Stimulated activated CD4-positive, alpha-beta T cell treated with anti-CD3 and anti-CD28 coated beads, TNF-alpha, amount 100 ng/mL, for 4 hours (primary cell): ENCODE measurements at places on chromosomes 3 and 15.
A peak's percentile ranks its signal among the peaks of the same experiment; 100 is the strongest.

DNA sequence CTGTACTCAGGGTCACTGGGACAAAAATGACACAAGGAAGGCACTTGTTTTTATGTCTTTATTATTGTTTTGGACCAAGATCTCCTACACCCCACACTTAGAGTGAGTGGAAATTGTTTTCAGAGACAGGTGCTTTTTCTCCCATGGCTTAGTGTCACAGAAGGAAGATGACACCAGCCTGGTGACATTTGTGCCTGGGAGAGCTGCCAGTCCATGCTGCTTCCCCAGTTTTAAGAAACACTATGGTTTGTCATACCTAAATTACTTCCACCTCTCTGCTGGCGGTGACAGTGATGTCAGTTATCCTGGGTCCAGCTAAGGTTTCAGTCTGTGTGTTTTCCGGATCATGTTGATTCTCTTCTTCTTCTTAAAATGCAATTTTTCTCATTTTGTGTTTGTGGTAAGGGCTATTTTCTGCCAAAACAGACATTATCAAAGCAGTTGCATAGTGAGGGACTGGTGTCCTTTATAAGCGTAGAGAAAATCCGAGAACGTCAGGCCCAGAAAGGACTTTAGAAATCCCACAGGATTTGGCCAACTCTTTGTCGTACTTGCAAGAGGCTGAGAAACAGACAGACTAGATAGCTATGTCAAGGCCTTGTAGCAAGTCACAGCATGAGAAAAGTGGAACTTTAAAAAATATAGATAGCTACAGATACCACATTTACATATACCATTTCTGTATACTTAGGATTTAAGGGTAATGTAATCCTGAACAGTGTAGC is 149.5 kb downstream of the TP63 start:
- no peak for DNase-seq

- DNase-seq: no peak
Measured at GRCh38 chr3:194497799-194498575, 11.2 kb upstream of the ATP13A3 start.

DNA sequence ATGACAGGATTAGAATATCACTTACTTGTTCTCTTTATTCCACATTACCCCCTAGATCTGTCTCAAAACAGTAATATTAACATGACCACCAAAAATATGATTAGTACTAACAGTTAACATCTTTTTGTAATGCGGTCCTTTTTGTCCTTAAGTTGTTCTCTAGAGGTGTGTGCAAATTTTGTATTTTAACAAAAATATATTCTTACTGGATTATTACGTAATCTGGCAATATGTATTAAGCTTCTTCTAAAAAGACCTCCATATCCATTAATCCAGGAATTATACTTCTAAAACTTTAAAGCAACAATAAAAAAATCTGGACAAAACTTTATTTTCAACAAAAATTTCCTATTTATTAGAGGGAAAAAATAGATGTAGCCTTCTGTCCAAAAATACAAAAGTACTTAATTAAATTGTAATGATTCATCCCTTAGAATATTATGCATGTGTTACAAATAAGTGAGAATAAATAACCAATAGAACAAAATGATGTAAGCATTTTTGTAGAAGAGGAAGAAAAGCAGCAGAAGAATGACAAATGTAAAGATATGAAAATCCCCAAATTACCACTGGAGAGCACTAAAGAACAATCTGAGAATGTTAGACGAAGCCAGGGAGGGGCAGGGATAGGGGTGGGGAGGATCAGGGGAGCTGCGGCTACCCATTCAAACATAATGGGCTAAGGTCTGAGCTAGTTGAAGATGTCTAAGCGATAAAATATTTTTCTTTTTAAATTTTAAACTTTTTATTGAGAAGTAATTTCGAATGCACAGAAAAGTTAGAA is 945.6 kb downstream of the MCTP2 start:
- DNase-seq: no peak

DNA sequence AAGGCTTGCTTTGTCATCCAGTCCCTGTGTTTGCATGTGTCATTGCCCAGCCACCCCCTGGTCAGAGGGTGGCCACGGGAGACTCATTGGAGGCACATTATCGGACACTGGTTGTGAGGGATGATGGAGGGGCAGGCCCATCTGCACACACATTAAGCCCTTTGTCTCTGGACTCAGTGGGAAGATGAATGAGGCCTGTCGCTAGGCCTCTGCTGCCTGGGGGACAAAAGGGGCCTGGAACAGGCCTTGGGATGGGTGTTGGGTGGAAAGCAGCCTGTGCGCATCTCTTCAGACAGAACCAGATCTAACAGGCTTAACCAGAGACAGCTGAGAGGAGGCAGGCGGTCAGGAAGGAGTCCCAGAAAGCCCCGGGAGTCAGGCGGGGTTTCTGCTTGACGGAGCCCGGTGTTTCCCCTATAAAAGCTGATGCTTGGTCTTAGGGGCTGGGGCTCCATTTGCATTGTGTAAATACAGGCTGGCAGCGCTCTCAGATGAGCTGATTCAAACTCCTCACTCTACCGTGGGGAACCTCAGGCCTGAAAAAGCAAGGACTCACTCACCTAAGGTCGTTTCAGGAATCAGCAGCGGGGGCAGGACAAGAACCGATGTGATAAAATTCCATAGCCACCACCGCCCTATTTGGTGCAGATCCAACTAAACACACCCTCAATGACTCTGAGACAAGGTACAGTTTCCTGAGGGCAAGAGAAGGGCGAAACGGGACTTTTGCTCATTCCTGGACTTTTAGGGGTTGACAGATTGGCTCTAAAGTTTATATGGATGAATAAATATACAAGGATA is 17.1 kb upstream of the SKIC8 start:
- DNase-seq: no peak

GRCh38 chr3:135929670-135930069 is 35.9 kb upstream of the PPP2R3A start:
- DNase-seq: no peak

DNA sequence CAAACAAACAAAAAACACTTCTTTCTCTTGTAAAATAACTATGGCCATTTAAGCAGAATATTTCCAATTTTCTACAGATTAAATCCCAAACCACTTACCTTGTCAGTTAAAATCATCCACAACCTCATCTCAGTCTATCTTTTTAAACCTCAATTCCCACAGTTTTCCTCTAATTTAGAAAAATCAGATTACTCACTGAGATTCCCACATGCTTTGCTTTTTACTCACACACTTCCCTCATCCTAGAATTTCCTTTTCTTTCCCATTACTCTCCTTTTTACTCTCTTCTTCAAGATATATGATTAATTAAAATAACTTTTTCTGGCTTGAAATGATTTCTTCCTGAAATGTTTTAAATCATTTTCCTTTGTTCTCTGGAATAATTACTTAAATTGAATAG is 790.7 kb downstream of the ROBO1 start:
- DNase-seq: no peak

DNA sequence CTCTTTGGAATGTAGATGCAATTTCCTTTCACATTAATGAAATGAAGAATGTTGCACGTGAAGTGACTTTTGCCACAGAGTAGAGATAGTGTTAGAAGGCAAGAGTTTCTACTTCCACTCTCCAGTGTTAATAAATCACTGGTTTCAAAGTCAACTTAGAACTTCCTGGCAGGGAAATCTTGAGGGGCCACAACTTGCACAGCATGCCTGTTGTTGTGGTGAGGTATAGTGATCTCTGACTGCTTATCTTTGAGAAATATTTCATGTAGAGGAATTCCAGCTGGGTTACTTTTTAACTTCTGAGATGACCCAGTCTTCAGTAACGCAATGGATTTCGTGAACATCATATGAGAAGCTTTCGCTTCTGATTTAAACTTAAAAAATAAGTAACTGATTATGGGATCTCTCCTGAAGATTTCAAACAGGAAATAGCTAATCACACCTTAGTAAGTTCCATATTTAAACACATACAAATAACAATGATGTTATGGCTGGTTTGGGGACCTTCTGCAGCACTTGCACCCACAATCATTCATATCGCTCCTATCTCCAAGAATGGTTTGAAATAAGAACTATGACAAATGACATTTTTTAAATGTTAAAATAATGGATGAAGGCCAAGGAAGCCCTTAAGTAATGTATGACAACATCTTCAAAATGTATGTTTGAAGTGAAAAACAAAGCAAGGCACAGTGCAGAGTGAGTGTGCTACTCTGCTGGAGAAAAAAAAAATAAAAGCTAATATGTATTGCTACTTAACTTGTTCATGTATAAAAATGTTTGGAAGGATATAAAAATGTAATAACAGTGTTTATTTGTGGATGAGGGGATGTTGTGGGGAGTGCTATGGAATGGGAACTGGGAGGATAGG is 726.5 kb upstream of the NECTIN3 start:
- no peak for DNase-seq

DNA sequence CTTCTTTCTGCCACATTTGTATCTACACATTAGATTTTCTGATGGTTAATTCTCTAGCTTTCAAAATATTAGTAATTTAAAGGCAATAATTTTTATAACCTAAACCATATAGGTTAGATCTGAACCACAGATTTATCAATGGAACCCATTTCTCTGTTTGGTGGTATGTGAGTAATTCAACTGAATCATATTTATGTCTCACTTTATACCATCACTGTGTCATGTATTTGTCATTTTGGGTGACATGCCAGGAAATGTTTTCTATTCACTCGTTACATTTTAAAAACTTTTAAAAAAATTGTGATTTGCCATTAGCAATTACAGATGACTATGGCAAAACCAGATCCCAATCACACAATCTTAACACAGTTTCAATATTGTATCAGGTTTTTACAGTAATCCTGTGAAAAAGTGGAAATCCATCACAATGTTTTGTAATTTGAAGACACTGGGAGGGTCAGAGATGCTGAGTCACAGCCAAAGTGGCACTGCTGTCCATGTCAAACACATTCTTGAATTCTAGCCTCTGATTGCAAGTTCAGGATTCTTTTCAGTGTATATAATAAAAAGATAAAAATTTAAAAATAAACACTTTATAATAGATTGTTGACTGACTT is 356.0 kb upstream of the RBMS3 start:
- no peak for DNase-seq

DNA sequence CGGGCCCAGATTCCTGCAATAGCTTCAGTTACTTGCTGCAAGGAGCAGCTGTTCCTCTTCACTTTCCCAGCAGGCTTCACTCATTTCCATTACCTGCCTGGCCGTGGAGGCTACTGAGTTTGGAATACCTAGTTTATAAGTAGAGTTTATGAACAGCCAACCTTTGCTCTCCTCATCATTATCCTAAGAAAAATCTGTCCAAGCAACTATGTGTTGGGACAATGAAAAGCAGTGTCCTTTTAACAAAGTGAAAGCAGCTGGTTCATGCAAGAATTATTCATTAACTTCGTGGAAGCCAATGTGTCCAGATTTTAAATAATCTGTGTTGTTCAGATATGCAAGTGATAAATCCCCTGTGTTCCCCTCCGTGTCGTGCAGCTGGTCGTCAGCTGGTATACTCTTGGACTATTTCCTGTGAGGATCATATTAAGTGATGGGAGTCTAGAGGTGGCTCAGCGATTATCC is 39.3 kb upstream of the SSR3 start:
- no peak for DNase-seq

DNA sequence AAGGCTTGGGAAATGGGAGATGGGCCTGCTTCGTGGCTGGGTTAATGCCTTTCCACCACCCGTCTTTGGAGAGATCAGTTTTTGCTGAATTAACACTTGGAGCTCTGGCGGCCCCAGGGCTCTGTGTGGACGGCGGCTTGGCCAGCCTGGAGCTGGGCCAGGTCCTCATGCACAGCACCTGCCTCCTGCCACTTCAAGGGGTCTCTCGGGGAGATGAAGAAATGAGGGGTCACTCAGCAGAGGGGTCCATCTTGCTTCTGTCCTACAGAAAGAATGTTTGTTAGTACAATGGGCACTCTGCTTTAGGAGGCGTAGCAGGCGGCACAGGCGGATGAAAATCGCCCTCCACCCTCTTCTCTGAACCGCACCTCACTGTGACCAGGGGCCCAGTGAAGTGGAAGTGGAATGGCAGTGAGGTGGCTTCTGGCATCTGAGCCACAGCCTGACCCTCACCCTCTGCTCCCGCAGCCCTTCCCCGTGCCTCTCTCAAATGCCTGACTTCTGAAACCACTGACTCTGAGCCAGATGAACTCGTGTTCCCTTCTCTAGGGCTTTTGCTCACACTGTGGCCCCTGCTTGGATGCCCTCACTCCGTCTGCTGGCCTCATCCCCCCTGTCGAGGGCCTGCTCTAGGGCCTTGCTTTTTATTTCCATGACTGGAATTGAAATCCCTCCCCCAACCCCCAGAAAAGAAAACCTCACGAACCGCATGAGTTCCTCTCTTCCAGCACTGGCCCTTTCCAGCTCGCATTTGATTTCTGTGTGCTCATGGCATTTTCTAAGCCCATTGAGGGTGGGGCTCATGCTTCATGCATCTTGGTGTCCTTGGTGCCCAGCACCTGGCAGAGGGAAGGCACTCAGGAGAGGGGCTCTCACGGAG is 42.2 kb downstream of the CHDH start:
- DNase-seq: no peak

- no peak for DNase-seq
Measured at GRCh38 chr3:165181556-165181955, 14.6 kb downstream of the SLITRK3 start.

DNA sequence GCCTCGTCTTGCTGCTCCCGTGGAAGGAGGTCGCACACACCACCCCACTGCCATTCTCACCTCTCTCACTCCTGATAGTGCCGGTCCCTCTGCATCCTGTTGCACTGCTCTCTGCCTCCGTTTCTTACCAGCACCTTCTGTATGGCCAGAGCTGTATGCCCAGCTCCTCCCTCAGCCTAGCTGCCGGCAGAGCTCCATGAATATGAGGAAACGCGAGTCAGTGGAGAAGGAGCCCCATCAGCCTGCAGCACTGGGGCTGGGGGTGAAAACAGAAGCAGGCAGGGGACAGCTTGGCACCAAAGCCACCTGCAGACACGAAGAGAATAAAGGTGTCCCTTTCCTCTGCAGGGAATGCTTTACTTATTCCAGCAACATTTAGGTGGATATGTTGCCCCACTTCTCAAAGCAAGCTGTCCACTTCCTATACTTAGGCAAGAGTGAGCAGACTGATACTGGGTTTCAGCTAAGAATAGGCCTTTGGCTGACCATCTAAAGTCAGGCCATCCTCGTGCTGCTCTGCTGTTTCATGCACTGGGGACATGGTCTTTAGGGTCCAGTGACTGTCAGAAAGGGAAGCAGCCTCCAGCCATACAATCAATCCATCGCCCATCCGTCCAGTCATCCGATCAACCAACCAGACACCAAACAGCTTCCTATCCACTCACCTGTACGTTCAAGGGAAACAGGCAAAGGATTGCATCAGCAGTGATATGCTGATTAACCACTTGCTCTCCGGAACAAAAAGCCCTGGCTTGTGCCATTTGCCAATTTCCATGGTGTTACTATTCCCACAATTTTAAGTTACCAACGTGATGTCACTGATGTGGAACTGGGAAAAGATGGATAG is 222.7 kb downstream of the XXYLT1 start:
- DNase-seq: no peak

GRCh38 chr15:40355976-40356585 is 1.9 kb upstream of the DISP2 start:
- DNase-seq: no peak

GRCh38 chr3:48273594-48274211 is 32.8 kb downstream of the ZNF589 start:
- peak; percentile 34 for DNase-seq

DNA sequence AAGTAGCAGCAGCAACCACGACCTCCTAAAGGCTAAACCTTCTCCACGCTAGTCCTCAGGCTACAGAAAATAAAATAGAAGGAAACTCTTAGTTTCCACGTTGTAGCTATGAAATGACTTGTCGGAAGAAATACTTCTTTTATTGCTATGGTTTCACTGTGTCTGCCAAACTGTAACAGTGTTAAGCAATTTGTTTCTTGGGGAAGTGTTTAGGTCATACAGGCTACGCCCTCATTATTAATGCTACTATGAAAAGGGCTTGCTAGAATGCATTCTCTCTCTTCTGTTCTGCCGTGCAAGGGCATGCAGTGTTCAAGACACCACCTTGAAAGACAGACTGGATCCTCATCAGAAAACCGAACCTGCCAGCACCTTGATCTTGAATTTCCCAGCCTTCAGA is 462.7 kb downstream of the PLOD2 start:
- DNase-seq: no peak
